ENCODE measurements at places on chromosomes 16 and 17.

DNA sequence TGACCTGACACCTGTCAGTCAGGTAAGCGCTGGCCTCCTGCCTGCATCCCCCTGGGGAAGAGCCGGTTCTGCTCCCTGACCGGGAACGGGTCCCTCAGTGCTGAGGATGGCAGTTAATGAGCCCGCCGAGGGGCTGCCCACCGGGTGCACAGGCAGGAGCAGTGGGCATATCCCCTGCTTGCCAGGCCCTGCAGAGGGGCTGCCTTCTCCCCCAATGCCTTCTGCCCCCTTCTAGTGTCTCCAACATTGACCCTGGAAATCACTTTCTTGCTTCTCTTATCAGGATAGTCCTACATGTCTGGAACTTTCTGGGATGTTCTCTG, 388.5 kb downstream of the SEC14L1 start:
- no peak for DNase-seq

- no peak for DNase-seq
Observed at GRCh38 chr17:16352303-16352666, 984 bp downstream of the CENPV start.

- DNase-seq = no peak
Observed at GRCh38 chr16:27312580-27313421, 973 bp upstream of the IL4R start.

DNA sequence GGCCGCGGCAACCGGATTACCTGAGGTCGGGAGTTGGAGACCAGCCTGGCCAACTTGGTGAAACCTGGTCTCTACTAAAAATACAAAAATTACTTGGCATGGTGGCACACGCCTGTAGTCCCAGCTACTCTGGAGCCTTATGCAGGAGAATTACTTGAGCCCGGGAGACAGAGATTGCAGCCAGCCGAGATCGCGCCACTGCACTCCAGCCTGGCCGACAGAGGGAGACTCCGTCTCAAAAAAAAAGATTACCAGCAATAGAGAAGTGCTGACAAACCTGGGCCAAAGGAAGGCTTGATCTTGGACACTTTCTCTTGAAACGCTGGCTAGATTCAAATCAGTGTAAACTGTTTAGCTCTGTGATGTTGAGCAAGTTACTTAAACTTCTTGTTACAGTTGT, 4.3 kb downstream of the MT1H start:
- peak; percentile 11 for DNase-seq

- DNase-seq = no peak
Observed at GRCh38 chr17:40312893-40313667, 4.1 kb downstream of the RARA start.

DNA sequence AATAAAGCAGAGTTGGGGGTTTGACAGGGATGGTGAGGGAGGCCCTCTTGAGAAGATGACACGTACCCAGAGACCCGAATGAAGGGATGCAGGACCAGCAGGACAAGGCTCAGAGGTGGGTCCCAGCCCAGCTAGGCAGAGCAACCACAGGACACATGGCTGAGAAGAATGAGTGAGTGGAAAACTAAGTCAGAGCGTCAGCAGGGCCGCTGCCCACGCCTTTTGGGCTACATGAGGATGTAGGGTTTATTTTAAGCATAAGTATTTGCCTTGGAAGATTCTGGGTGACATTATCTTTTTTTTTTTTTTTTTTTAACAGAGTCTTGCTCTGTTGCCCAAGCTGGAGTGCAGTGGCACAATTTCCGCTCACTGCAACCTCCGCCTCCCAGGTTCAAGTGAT, 176.0 kb downstream of the TMEM132E start:
- DNase-seq = no peak

DNA sequence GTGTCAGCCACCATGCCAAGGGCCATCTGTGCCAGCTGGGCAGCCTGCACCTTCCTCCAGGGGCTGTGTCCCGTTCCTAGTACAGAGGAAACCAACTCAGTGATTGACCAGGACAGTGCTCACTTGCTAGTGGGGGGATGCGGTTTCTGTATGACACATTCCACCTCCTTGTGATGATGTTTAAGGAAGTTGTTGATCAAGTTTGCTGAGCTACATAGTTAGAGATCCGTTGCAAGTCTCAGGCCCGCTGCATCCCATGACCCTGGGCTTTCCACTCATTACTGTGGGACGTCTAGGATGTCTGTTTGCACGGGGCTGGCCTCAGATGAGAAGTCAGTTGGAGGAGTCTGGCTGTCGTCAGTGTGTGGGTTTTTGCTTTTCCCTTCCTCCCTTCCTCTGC, 33.6 kb downstream of the RNF213 start:
- no peak for DNase-seq

DNA sequence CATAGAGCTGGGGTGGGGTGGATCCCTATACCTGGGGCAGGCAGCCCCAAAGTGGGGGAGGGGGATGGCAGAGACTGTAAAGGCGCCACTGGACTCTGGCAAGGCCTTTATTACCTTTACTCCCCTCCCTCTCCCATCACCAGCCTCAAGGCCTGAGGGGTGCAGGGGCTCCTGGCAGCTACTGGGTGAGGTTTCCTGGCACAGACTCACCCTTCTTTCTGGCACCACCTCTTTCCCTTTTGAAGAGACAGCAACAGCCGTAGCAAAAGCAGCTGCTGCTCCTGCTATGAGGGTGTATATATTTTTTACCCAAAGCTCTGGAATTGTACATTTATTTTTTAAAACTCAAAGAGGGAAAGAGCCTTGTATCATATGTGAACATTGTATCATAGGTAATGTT, 17.6 kb downstream of the RAPGEFL1 start:
- no peak for DNase-seq

- DNase-seq = no peak
Observed at GRCh38 chr17:41060052-41060604, at the start of gene KRTAP2-3. Gene KRTAP2-3, minus strand, starts transcription at chr17:41060114. Its CDS starts 64 bp downstream, at chr17:41060050.

DNA sequence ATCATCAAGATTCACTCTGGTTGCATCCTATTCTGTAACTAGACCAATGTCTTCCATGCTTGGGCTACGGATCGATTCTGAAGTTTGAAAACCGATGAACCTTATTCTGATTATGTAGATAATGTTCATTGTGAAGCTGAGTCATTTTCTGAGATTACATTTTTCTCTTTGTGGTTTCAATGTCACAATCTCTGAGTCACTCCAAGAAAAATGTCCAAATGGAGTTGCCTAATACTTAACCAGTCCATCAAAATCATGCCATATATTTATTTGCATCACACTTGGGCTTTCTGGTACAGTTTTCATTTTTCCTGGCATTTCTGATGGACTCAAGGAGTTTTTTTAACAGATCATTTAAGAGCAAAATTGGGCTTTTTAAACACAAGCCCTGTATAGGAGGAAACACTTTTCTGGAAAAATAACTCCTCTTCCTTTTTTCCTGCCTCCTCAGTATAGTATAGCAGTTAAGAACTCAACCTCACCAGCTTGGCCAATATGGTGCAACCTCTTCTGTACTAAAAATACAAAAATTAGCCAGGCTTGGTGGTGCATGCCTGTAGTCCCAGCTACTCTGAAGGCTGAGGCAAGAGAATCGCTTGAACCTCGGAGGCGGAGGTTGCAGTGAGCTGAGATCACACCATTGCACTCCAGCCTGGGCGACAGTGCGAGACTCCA, 17.5 kb downstream of the CACNG3 start:
- no peak for DNase-seq

DNA sequence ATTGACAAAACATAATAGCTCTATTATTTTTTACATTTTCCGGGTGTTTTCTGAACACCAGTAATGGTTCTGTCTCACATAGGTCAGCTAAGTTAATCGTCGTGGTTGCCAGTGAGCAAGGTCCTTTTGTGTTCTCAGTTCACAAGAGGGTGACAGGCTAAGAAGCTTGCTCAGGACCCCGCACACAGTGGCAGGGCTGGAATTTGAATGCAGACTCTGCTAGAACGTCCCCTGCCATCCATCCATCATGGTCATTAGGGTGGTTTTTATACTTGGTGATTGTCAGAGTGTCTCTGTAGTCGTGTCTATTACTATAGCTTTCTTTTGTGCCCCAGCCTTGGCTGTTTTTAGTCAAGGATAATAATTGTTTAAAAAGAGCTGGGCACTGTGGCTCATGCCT, 176.2 kb downstream of the SNX29 start:
- no peak for DNase-seq

DNA sequence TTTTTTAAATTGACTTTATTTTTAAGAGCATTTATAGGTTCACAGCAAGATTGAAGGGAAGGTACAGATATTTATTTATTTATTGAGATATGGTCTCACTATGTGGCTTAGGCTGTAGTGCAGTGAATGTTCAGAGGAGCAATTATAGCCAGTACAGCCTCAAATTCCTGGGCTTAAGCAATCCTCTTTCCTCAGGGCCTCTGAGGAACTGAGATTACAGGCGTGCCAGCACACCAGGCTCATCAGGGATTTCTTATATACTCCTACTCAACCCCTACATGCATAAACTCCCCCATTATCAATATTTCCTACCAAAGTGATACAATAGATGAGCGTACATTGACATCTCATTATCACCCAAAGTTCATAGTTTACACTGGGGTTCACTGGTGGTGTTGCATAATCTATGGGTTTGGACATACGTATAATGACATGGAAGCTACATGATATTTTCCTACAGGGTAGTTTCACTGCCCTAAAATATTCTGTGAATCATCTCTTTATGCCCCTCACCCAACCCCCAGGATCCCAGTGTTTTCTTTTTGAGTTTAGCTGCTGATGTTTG, 33.5 kb downstream of the HS3ST3B1 start:
- no peak for DNase-seq

DNA sequence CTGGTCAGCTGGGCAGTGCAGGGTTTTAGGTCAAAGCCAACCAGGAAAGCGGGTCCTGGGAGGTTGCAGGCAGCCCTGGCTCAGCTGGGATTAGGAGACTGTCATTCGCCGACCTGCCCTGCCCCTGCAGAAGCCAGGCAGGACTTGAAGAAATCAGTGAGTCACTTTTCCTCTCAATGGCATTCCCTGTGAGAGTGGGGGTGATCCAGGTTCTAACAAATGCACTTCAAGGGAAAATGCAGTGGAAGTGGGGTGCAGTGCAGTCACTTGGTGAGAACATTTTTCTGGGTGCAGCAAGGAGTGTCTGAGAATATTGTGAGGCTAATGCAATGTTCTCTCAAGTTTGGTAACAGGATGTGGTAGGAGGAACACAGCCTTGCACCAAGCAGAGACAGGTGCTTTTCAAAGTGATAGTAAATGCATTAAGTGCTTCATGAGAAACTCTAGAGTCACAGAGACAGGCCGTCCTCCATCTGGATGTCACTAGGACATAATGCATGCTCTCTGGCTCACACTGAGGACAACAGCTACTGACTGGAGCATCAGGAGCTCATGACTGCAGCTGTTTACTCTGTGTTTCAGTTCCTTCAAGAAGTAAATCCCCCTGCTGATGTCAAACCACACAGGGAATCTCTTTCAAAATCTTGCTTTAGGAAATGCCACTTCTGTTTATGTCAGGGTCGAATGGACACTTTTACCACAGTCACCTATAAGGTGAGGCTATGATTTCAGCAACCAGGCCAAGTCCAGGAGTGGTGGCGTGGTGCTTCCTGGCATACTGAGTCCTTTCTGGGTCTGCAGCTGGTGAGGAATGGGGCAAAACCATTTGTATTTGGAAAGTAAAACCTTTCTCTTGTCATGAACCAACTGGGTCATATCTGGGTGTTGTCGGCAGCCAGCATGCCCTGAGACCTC, 16.7 kb downstream of the CDK5R1 start:
- no peak for DNase-seq

GRCh38 chr17:59476413-59476812, 89.0 kb upstream of the DHX40 start:
- no peak for DNase-seq

- DNase-seq = no peak
Observed at GRCh38 chr16:80350061-80350460, 190.7 kb upstream of the DYNLRB2 start.

GRCh38 chr16:67773099-67773498, 33.3 kb downstream of the RANBP10 start:
- peak; percentile 15 for DNase-seq

DNA sequence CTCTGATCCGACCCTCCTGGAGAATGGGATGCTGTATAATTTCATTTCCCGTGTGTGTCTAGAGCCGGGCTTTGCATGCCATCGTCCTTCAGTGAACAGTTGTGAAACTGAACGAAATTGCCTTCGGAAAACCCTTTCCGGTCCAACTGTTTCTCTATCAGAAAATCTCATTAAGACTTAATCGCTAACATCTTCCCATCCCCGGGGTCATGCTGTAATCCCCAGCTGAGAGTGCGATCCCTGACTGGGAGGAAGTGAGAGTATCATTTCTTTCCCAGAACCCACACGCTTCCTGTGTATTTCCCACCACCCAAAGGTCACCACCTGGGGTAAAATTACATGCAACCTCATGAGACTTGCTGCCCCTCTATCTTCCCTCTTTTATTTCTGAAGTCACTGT, 75.6 kb upstream of the RBFOX1 start:
- no peak for DNase-seq

GRCh38 chr17:77865112-77865611, 93.3 kb upstream of the TNRC6C start:
- DNase-seq = no peak

DNA sequence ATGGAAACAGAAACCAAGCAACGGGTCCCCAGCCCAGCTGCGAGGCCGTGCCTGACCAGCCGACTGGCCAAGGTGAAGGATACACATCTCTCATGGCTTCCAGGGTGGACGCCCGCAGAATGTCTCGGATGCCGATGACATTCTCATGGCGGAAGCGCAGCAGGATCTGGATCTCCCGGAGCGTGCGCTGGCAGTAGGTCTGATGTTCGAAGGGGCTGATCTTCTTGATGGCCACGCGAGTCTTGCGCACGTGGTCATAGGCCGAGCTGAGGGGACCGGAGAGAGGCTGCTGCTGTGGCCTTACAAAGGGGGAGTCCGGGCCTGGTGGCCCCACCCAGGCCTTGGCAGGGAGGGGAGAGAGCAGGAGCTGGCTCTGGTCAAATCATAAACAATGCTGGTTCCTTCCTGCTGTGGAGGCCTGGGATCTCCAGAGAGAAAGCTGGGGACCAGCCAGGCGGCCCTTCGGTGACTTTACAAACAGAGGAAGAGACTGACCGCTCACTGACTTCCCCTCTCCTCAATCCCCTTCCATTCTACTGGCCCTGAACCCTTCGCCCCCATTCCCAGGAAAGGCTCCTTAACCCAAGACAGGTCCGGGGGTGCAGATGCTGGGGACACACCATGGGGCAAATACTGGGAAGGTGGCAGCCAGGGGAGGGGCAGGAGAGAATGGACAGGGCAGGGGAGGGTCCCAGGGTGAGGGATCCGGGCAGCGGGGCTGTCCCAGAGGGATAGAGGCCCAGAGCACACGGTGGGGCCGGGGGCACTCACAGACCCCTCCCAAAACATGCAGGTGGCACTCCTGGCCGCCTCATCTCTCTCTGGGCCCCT, 1.1 kb downstream of the MAPK3 start:
- DNase-seq = no peak

DNA sequence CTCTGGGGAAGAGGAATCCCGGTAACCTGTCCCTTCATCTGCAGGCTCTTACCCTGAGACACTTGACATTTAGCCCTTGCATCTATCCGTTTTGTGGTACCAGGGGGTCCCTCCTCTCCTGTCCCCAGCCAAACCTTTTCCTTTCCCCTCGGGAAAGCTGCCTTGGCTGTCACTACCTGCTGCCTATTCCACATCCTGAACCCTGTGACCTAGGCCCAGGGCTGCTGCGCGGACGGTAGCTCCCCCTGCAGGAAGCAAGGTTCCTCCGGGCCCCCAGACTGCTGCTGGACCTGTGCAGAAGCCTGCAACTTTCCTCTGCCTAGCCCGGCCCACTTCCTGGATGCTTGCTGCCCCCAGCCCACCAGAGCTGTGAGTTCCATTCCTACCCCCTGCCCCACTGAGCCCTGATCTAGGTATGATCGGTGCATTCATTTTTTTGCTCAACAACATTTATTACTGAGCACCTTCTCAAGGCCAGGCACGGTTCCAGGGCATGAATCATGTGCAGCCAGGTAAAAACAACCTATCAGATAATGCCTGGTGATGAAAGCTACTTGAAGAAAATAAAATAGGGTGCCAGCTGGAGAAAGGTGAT, 10.5 kb upstream of the ALDOA start:
- DNase-seq = no peak
